ENCODE measurements at places on chromosomes 4 and X.

GRCh38 chr4:182189103-182189878 is 53.9 kb upstream of the TENM3 start:
- no peak for DNase-seq

GRCh38 chrX:49171752-49172279 is at the start of gene PLP2:
Gene PLP2 (plus strand): TSS chrX:49171898. CDS start chrX:49172001, 103 bp downstream.
- DNase-seq: peak; percentile 34

DNA sequence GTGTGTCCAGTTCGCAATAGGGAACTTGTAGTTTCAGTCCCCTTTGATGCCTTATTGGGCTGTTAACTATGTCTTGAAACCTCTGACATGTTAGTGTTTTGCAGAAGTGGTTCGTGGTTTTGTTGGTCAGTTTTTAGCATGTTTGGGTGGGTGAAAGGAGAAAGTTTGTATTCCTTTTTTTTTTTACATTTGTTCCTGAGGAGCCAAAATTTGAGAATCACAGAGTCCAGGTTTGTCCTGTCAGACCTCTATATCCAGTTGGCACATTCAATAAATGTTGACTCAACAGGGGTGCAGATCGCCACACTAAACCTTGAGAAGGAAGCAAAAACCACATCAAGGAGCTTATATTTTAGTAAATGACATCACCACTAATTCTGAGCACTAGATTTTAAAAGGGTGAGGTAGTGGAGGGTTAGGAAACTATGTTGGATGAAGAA is 26.2 kb downstream of the DLG3 start:
- DNase-seq: no peak

DNA sequence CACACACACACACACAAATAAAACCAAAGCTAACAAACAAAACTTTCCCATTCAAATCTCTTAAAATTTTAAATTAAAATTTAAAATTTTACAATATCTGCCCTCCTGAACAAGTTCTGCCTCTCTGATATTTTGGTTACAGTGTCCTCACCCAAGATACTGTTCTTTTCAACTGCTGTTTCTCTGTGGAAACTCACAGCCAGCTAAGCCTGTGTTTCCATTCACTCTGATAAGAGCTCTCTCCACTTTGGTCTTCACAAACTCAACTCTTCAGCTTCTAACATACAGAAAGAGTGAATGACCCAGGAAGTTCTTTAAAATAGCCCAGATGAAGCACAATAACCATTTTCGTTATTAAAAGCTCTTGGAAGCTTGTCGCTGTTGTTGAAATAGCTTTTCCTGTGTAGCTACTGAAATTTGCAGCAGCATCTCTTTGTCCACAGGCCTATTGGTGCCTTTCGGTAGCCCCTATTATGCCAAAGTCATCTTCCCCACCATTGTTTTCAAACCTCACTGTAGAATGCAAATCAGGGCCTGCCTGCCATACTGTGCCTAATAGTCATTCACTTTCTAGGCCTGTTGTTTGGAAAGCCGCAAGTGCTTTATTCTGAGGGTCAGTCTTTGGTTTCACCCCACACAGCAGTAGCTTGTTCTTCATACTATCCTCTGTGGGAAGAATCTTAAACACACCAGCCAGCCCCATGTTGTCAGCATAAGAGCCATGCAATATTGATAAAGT is 19.4 kb downstream of the INPP4B start:
- no peak for DNase-seq

- no peak for DNase-seq
Observed at GRCh38 chrX:70262952-70263567, 3.1 kb upstream of the P2RY4 start.

GRCh38 chr4:25811374-25811690 is 51.5 kb downstream of the SEL1L3 start:
- DNase-seq: no peak

GRCh38 chrX:37818031-37818430 is 29.3 kb downstream of the DYNLT3 start:
- DNase-seq: no peak

DNA sequence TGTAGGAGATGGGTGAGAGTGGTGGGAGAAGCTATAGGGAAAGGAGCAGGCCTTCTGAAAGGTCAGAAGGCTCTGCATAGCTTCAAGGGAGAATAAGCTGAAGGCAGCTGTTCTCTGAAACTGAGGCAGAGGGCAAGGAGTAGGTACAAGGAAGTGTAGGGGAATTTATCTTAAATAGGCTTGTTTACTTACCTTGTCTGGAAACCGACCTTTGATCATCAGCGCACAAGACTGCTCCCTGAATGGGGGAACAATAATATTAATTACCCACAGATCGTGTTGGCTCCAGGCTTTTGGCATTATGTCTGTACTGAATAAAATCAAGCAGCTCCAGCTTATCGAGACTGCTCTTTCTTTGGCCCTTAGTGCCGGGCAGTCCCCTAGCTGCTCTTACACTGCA is 175.5 kb upstream of the MAGEB16 start:
- DNase-seq: no peak

GRCh38 chr4:55078987-55079386 is 46.4 kb downstream of the KDR start:
- no peak for DNase-seq

Data from stimulated activated CD8-positive, alpha-beta memory T cell treated with anti-CD3 and anti-CD28 coated beads, Interleukin-4, amount 100 ng/mL, for 4 hours (primary cell).